ENCODE measurements at places on chromosomes 4 and X.

GRCh38 chr4:115357776-115358175 is 244.4 kb upstream of the NDST4 start:
- DNase-seq, result no peak

DNA sequence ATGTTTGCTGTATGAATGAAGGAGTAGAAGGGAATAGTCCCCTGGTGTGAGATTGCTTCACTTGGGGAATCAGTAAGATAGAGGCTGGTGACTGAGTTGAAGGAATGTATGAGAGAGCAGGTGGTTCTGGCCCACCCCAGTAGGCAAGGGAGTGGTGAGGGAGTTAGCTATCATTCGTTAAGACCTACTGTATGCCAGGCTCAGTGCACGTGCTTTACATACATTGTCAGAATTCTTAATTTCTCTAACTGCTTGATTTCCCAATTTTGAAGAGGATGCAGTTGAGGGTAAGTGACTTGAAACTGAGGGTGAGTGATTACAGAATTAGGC is 700 bp downstream of the VMA21 start:
- DNase-seq, result no peak

DNA sequence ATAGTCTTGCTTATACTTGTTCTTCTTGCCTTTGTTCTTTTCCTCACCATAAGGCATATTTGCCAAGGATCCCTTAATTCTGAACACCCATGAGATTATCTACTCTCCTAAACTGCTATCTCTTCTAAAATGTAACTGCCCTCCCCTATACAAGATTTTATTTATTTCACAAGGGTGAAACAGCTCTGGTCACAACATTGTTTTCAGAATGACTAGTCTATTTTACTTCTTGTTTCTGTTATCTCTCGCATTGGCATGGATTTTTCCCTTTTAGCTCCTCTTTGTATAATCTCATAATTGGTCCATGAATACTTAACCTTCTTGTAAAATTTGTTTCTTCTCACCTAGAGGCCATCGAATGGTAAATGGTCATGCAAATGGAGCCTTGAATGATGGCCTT is 17.2 kb upstream of the COL25A1 start:
- no peak for DNase-seq

- DNase-seq, result no peak
These were observed 28.7 kb upstream of the STOX2 start for GRCh38 chr4:183876268-183876934.

DNA sequence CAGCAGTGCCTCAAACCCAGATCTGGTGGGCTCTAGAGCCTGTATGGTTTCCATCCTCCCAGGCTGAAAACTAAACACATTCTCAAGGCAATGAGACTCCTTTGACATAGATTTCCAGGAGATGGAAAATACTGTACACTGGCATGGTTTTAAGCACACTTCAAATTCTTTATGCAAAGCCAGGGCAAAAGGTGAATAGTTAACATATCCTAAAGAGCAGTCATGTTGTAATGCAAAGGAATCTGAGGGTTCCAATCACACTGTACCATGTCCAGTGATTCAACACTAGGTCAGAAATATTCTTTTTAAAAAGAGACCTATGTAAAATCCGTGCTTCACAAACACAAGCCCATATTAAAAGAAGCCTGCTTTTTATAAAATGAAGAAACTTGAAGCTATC is 195.3 kb downstream of the QDPR start:
- DNase-seq, result no peak

- no peak for DNase-seq
These were observed 17.8 kb upstream of the ZNF827 start for GRCh38 chr4:145956288-145956890.

DNA sequence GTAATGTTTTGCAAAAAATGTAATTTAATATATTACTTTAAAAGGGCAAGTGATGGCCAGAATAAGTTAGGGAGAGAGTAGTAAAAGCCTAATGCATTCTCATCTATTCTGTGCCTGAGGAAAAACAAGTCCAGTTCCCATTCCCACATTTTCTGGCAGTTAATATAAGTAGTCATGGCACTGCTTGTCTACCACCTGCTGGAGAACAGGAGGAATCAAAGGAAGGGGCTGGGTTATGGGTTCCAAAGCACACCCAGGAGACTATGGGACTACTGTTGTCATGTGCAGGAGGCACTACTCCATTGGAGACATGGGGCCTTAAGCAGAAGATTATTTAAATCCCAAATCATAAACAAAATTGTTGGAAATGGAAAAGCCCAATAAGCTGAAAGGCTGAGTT is 2618.6 kb downstream of the ARAP2 start:
- DNase-seq, result no peak

GRCh38 chrX:154025230-154025629 is 5.5 kb upstream of the IRAK1 start:
- no peak for DNase-seq

DNA sequence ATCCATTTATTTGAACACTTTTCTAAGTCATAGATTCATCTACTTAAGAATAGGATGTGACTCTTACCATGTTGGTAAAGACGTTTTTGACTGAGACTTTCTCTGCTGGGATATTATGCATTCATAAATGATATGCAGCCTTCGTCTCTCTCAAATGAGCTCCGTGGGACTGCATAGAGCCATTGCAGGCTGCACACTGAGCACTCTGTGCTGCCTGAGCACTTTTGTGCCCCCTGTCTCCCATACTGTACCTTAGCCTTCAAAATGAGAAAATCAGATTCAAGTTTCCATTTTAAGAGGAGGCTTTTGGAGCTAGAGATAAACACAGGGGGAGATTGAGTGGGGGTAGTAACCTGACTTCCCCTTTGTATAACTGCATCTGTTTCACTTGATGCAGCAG is 433.6 kb downstream of the ZIC3 start:
- no peak for DNase-seq

DNA sequence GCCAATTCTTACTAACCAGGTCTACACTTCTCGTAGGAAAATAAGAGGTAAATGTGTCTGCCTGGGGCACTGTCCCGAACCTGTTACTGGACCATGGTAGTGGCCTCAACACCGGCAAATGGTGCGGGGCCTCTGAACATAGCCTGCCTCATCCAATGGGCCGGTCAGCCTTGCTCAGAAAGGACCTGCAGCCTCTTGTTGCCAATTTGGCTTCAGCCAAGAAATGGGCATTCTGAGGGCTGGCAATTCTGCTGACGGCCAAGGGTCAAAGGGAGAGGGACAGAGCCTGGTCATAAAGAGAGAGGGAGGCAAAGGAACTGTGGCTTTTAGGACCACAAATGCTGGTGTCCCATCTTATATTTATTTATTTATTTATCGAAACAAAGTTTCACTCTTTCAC is 69.5 kb upstream of the ATP6AP2 start:
- DNase-seq, result no peak

- DNase-seq, result no peak
These were observed 443 bp downstream of the GPR143 start for GRCh38 chrX:9765072-9765736.

DNA sequence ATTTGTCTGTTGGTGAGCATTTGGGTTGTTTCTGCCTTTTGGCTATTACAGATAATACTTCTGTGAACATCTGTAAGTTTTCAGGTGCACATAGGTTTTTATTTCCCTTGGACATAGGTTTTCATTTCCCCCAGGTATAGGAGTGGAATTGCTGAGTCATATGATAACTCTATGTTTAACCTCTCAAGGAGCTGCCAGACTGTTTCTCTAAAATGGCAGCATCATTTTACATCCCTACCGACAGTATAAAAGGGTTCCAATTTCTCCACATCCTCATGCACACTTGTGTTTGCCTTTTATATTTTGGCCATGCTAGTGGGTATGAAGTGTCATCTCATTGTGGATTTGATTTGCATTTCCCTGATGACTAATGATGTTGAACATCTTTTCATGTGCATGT is 53.5 kb downstream of the TMEM164 start:
- DNase-seq, result peak; percentile 10

DNA sequence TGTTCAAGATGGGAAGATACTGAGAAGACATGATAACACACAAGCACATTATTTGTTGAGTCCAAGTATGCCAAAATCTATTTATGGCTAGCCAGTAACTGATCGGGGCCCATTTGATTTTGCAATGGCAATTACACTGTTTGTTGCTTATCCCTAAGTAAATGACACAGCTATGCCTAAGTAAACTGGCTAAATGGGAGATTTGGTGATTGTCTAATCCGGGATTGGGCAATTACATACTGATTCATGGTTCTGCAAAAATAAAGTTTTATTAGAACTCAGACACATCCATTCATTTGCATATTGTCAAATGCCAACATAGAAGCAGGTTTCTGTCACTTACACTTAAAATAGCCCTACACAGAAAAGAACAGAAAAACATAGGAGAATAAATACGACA is 140.2 kb upstream of the TBL1X start:
- DNase-seq, result no peak

DNA sequence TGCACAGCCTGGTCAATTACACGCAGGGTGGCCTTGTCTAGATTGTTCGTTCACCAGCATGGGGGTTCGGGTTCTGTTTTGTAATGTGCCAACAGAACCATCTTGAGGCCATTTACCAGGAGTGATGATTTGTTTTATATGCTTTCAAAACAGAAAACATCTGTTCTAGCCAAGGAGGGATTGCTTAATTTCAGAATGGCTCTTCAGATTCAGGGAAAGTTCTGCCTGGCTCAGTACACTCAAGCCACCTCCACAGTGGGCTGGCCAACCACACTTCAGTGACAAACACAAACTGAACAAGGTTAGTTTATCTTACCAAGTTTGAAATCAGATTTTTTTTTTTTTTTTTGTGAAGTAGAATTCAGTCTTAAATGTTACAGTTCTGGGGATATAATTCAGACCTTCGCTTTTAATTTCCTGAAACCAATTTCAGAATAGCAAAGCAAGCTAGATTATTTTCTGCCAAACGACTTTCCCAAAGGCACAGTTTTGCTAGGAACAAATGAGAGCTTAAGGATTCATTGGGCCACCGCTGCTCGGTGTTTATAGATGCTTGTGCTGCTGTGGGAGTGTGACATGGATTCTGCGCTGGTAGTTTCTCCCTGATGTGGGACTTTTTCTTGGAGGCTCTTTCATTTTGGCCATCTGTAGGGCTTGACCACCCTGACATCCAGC is 23.4 kb downstream of the SMS start:
- no peak for DNase-seq

DNA sequence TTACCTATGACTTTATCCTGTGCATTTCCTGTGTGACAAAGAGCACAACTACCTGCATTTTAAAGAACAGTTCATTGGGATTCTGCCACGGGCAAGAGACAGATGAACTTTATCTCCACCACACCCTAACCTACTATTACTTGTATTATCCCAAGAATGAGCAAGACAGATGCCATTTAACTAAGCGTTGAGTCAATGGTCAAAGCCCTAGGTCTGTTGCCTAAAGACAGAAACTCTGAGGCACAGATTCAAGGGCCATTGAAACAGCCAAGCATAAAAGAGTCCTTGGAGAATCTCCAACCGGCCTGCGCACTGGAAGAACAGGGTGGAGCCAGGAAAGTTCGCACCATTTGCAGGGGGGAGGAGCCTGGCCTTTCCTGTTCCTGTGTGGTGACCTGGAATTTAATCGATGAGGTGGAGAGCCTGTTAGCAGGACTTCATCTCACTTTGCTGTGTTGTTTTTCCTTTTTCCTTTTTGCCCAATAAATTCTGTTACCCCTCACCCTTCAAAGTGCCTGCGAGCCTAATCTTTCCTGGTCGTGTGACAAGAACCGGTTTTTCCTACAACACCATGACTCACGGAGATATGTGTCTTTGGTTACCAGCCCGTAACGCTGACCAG is 146.4 kb upstream of the DIAPH2 start:
- DNase-seq, result no peak

GRCh38 chr4:73822389-73822788 is 14.1 kb upstream of the CXCL6 start:
- no peak for DNase-seq

DNA sequence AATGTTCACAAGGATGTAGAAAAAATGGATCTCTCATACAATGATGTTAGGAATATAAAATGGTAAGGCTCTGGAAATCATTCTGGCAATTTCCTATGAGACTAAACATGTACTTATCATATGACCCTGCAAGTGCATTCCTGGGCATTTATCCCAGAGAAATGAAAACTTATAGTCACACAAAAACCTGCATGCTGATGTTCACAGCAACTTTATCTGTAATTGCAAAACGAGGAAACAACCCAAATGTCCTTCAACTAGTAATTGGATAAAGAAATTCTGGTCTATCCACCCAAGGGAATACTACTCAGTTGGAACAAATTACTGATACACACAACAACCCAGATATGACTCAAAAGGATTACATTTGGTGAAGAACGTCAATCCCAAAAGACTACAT is 14.5 kb downstream of the ZCCHC18 start:
- no peak for DNase-seq

DNA sequence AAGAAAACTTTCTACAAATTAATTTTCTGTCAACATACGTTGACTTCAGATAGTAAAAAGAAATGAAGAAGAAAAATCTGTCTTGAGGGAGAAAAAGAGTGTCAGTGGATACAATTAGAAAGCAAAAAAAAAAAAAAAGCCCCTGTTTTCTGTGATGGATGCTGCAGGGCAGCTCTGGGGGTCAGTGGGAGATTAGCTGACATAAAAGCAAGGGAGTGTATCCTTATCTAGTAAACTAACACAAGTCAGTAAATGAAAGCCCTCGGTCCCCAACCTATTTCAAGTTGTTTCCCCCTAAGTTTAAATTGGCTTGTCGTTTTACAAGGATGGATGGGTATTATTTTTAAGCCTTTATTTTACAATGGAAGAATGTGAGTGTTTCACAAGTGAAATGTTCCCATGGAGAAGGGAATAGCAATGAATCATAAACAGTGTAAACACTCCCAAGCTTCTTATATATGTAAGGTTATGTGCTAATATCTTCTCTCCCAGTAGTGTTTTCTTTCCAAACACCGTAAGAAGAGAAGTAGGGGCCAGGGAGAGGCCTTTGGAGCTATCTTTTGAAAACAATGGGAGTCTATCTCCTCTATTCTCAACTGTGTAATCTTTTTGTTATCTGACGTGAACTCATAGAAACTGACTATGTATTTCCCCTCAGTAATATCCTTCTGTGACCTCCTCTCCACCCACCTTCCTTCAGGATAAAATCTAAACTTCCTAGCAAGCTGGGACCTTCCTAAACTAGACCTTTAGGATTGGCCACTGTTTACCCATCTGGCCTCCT is 347.7 kb downstream of the FBXO8 start:
- DNase-seq, result no peak

GRCh38 chr4:38185406-38186144 is 225.4 kb downstream of the PTTG2 start:
- peak; percentile 3 for DNase-seq

DNA sequence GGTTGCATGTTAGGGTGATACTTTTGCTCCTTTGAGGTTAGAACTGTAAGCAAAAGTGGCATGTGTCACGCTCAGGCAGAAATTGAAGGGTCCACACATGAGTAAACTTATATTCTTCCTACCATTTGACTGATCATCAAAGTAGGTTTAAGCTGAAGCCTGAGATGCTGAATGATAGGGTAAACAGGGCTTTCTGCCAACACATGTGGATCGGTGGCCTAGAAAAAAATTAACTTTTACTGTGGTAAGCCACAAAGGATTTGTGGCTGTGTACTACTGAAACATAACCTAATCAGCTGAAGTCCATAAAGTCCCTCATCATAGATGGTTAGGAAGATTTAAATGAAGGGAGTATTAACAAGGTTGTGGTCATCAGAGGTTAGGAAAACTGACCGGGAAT is 1070.1 kb downstream of the STPG2 start:
- DNase-seq, result no peak

- no peak for DNase-seq
These were observed 12.9 kb downstream of the LETM1 start for GRCh38 chr4:1842993-1843448.

GRCh38 chrX:110216027-110216426 is 101.9 kb downstream of the AMMECR1 start:
- no peak for DNase-seq

All from NCI-H1436 (cell line).